Smooth muscle cell of bladder (primary cell): ENCODE measurements at places on chromosomes 3 and 15. TPM values are rescaled to one million over a fixed set of nuclear protein-coding genes. Genes with fewer than 3 reads are reported as not detected.

SRGAP3 gene
- 3.6 and 6.7 TPM in 2 replicates for total RNA-seq

UROC1 gene
- total RNA-seq = not detected in 2 replicates

GOLGA8S gene
- under 0.01 TPM in 2 replicates for total RNA-seq

CNTN6 gene
- 0.18 TPM in 1 of 2 replicates, not detected in the other for total RNA-seq

TM4SF1 gene
- total RNA-seq = 172 and 483 TPM in 2 replicates

IQCF6 gene
- not detected in 2 replicates for total RNA-seq

SKOR1 gene
- under 0.01 and 0.09 TPM in 2 replicates for total RNA-seq

COPG1 gene
- 502 and 503 TPM in 2 replicates for total RNA-seq

ACKR2 gene
- total RNA-seq = 0.09 and 0.28 TPM in 2 replicates
